NCI-H510A (cell line): ENCODE measurements at places on chromosomes 11 and 22.

GRCh38 chr11:120096369-120097191 lies 41.3 kb downstream of the TRIM29 start:
- no peak for DNase-seq

GRCh38 chr22:35642305-35642741 lies 5.9 kb upstream of the APOL6 start:
- no peak for DNase-seq

DNA sequence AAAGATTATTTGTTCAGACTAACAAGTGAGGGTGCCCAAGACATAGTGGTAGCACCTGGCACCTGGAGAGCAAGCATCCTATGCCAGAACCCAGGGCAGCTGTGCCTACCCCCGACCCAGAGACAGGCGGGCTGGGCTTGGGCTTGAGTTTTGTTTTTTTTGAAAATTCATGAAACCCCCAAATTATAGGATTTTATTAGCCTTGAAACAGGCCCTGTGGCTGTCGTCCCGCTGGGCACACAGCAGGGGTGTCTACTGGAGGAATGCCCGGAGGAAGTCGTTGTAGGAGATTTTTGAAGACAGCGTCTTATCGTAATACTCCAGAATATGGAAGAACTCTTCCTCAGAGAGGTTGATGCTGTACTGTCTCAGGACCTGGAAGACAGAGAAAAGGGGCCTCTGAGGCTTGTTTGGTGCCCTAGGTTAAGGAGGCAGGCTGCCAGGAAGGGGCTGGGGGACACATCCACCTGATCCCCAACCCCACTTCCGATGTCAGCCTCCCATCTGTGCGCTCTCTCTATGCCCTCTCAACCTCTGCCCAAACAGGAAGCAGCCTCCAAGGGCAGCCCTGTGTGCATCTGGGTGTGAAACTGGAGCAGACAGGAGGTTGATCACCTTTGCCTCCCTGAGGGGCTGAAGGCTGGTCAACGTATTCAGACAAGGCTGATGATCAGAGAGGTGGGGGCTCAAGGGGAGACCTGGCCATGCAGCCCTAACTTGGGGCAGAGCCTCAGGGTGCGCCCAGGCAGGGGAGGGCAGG lies 117.0 kb downstream of the MPPED1 start:
- DNase-seq: no peak

- DNase-seq: no peak
Measured at GRCh38 chr22:49111085-49111484, 716.6 kb downstream of the BRD1 start.
